ENCODE measurements at places on chromosomes 13 and 19.
A peak's percentile ranks its signal among the peaks of the same experiment; 100 is the strongest.

DNA sequence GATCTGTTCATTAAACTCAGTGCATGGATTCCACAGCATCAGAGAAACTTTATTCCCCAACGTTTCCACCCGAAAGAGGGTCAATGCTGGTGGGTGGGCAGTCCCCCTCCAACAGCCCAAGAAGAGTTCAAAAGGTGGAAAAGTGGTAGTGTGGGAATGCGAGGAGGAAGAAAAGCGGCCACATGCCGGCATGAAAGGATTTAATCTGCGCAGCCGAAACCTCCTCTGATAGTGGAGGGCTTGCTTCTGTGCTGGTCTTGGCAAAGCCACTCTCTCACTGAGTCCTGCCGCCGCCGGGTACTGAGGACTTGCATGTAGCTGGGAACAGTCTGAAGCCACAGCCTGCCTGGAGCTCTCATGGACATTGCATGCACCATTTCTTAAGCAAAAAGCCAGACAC, 136.2 kb upstream of the ZNF536 start:
- DNase-seq: no peak

DNA sequence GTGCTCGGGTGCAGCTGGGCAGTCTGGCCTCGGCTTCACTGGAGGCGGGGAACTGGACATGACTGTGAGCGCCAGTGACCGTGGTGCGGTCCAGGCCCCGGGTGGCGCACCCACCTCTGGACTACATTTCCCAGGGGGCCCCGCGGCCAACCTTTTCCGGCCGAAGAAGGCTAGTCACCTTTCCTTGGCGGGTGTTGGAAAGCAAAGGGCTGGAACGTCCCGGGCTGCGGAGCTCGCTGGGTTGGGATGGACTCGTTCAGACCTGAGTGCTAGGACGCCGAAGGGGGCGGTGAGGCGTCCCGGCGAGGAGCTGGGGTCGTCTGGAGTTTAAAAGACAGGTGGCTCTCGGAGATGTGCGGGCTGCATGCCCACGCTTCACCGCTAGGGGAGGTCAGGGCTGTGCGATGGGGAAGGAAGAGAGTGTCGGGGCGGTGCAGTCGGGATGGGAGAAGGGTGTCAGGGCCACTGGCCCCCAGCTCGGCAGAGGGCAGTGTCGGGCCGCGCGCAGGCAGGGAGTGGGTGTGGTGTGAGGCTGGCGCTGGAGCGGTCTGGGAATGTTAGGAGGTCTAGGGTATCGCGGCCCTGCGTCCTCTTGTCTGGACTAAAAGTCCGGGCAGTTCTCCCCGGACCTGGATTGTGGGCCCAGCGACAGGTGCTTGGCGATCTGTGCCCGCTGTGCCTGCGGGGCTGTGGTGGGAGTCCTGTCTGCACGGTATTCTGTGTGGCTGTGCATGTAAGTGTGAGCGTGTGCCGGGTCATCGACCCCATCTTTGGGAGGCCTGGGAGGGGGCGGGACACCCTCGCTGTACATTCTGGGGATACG, 57.1 kb downstream of the ZNF568 start:
- DNase-seq: peak; percentile 82

DNA sequence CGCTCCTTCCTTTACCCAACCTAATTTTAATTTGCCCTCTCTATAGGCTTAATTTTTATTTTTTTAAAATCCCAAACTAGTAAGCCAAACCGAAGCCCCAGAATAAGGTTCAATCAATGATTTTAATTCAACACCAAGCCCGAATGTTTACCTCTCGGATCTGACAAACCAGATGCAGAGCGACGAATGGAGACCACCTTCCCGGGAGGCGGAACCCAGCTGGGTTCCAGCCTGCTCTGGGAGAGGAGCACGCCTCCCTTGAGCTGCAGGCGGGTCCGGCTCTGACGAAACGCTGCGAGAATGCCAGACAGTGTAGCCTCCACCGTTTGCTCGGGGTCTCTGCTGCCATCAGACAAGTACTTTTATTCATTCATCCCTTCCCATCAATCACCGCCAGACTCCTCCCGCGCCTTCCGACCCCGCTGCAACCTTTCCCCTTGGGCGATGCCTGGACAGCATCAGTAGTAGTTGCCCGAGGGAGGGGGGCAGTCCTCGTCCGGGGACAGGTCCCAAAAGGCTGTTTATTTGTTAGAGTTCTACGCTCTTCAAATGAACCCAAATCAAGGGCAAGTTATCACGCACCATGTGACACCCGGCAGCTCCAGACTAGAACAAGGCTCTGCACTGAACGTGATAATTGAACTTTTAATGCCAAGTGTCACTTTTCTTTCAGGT, 752 bp upstream of the EDNRB start:
- DNase-seq: peak; percentile 12

GRCh38 chr13:38661010-38661675, 25.7 kb upstream of the FREM2 start:
- DNase-seq: peak; percentile 41

DNA sequence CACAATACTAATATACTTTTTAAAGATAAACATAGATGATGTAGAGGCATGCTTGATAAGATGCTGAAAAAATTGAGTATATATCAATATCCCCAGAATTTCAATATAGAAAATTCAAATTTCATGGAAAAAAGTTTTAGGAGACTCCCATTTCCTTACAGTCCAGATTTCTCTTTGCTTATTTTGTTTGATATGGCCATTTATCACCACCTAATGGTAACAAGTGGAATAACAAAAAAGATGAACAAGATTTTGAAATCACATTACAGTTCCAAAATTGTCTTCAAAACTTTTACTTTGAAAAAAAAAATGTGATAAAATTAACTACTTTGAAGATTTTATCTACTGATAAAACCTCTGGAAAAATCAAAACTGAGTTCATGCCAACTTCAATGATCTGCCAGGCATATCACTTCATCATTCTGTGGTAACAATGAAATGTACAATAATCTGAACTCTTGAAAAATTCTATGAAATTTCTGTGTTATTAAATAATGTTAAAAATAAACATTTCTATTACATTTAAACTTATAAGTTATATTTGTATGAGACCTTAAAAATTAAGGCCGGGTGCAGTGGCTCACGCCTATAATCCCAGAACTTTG, 17.5 kb downstream of the MIPEP start:
- peak; percentile 37 for DNase-seq
